ENCODE measurements at places on chromosomes 11 and 22. TPM values are rescaled to one million over a fixed set of nuclear protein-coding genes. Genes with fewer than 3 reads are reported as not detected.

PRRG4 gene
- total RNA-seq = 8.6 TPM

DNAJB13 gene
- total RNA-seq = not detected

FAM227A gene
- total RNA-seq = 1.5 TPM

CHST1 gene
- 0.58 TPM for total RNA-seq

SELENOH gene
- 68.3 TPM for total RNA-seq

SUSD2 gene
- 1.3 TPM for total RNA-seq

DNA sequence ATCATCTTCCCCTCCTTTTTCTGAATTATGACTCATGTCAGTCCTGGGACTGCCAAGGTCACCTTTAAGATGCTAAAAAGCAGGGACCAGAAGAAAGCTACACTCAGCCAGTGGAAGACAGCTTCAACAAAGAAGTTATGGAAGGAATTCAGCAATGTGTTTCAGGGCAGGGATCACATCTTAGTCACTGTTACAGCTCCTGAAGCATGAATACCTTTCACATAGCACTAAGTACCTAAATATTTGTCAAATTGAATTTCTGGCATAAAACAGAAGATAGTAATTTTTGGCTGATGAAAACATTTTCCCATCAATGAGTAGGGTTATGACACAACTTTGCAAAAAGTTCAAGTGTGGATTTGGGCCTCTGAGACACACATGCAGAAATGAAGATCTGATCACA lies 5.2 kb downstream of the DDB1 start:
- DNase-seq = no peak

DNA sequence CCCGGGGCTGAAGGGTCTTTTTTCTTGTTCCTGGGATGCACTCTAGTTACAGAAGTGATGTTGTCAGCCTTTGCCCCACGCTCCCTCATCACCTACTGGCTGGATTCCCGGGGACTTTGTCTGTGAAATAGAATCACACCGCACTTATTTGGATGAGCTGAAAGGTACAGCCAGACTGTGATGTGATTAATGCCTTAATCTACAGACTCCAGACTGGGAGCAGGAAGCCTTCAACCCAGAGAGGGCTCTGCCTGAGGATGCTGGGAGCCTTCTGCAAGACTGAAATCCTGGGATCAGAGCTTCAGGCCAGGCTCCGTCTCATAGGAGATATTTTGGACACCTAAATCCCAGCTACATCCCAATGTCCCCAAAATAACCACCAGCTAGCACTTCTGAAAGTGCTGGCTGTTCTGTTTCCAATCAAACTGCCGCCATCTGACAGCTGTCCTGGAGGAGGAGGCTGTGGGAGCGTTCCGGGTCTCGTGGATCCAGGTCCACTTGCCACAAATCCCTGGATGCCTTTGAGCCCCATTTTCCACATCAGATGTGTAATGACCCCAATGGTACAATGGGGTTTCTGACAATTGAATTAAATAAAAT lies 688.5 kb downstream of the TBC1D22A start:
- DNase-seq = no peak

DNA sequence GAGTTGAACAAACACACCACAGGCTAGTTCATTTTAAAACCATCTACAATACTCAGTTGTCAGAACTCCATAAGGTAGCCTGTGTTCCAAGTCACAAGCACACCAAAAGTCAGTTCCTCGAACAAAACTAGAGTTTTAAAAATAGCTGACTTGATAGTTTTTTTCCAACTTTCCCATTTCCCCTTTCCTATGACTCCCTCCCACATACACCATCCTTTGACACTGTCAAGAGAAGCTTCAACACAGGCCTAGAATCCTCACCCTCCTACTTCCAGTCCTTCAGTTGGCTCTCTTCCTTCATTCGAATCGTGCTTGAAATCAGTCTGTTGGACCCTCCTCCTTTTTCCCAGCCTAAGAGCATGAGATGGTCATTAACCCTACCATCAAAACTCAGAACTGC lies 105.7 kb upstream of the AKIP1 start:
- DNase-seq = no peak

DNA sequence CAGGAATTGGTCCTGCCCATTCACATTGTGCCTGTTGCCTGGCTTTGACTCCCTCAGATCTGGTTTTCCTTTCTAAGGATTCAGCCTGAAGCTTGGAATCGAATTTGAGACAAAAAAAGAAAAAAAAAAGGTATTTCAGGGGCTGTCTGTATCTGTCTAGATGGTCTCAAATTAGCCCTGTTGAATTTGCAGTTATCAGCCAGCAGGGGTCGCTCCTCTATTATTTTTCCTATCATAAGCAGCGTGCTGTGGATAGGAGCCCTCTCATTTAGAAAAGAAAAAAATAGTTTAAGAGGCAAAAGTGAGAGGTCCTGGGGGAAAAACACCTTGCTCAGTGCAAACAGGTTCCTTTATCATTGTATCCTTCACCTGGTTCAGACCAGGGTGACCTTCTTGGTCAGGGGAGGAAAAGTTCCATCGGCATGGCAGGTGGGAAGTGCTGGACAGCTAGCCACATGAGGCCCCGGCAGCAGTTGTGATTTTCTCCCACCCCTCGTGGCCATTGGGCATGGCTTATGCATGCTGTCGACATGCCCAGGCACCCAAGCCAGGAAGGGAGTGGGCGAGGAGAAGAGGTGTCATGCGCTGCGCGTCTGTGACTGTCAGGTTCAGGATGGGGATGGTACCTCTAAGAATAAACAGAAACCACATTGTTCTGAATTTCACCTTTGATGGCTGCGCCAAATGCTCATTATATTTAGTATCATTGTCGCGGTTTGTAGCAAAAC lies 13.1 kb downstream of the OR5AK2 start:
- no peak for DNase-seq

GRCh38 chr22:24525416-24526037 lies 29.4 kb downstream of the GUCD1 start:
- DNase-seq = peak; percentile 94

DNA sequence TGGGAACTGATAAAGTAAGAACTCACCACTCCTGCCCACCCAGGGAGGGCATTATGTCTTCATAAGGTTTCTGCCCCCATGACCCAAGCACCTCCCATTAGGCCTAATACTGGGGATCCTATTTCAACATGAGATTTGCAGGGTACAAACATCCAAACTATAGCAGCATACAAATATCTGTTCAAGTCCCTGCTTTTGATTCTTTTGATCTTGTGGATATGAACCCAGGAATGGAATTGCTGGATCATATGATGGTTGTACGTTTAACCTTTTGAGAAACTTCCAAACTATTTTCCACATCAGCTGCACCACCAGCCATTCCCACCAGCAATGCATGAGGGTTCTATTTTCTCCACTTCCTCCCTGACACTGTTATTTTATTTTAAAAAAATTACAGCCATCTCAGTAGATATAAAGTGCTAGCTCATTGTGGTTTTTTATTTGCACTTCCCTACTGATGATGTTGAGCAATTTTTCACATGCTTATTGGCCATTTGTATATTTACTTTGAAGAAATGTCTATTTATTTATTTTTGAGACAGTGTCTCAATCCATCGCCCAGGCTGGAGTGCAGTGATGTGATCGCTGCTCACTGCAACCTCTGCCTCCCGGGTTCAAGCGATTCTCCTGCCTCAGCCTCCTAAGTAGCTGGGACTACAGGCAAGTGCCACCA lies 7.1 kb upstream of the ATG16L2 start:
- DNase-seq = peak; percentile 26

DNA sequence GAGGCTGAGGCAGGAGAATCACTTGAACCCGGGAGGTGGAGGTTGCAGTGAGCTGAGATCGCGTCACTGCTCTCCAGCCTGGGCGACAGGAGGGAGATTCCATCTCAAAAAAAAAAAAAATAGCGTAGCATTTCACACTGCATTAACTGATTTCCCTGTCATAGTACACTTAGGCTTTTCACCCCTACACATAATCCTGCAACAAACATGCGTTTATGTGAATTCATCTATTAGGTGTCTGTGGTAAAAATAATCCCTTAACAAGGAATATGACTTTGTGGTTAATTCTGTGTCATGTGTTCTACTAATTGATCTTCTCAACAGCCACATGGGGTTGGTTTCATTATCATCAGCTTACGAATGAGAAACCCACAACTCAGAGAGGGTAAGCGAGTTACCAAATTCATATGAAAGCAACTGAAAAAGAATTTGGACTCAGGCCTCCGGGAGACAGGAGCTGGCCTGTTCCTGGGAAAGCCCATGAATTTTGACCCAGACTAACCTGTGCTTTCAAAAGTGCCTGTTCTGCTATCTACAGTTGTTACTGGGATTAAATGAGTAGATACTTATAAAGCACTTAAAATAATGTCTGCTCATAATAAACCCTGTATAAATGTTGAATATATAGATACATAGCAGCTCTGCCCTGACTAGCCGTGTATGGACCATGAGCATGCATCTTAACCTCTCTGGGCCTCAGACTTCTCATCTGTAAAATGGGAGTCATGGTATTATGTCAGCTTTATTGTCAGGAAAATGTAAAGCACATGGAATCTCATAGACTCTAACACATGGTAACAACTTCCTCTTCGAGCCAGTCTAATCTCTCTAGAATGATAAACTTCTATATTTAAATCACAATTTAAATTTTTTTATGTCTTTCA lies 36.6 kb downstream of the KCNJ1 start:
- DNase-seq = no peak

GRCh38 chr22:47139013-47139789 lies 376.8 kb downstream of the TBC1D22A start:
- no peak for DNase-seq

DNA sequence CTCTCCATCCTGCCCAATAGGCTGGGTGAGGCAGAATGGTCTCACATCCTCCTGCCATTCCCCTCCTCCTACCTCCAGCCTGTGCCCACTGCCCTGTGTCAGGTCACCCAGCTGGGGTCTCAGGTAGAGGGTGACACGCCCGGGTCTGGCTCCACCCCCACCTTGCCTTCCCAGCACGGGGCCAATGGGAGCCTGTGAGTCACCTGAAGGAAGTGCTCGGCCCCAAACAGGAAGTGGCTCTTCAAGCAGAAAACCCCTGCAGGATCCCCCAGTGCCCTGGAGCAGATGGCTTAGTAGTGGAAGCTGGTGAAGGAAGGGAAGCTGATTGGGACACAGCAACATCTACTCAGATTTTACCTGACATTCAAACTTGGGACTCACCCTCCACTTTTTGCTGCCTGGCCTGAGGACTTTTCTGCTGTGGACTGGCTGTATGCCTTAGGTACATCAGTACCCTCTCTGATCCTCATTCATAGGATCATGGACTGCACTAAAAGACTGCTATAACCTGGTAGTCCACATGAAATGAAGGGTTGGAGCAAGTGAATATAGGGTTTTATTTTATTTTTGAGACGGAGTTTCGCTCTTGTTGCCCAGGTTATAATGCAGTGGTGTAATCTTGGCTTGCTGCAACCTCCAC lies 33.4 kb downstream of the GDPD5 start:
- peak; percentile 65 for DNase-seq

DNA sequence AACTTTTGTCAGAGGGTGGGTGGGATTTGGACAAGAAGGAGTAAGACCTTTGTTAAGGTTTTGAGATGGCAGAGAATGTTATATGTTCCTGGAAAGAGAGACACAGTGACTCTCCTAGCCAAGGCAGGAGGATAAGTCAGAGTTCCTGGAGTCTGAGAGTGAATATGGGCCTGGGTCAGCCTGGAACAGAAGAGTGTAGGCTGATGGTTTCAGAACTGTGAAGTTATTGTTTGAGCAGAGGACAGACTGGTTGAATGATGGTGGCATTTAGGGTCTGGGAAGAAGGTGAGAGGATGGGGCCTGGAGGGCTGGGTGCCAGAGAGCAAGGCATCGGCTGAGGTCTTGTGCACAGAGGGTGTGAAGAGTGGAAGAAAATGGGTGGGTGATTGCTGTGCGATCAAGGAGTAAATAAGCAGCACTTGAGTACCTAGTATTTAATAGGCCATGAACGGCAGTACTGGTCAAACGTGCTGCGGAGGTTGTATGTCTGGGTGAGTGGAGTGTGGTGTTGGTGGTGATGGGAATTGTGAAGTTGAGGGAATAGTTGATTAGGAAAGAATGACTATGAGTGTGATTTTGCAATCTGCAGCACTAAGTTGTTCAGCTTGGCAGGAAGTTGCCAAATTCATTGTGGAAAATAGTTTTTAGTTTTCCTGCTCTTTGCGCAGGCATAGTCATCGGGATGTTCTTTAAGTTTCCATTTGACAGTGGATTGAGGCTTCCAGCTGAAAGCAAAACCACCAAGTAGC lies 1.8 kb downstream of the PANX1 start:
- no peak for DNase-seq

DNA sequence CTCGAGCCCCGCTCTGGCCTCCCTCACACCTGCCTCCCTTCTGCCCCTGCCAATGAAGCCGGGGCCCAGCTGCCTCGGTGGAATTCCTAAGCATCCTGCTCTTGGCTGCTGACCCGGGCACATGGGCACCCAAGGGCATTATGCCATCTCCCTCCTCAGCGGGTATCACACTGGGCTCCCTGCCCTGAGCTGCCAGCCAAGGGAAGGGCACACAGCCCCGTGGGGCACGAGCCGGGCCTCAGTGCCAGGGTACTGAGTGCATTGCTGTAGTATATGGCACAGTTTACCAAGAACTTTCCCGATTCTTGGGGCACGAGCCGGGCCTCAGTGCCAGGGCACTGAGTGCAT lies 43.8 kb upstream of the JAM3 start:
- DNase-seq = no peak

- no peak for DNase-seq
These were observed 554.7 kb downstream of the MIAT start for GRCh38 chr22:27212102-27212501.

DNA sequence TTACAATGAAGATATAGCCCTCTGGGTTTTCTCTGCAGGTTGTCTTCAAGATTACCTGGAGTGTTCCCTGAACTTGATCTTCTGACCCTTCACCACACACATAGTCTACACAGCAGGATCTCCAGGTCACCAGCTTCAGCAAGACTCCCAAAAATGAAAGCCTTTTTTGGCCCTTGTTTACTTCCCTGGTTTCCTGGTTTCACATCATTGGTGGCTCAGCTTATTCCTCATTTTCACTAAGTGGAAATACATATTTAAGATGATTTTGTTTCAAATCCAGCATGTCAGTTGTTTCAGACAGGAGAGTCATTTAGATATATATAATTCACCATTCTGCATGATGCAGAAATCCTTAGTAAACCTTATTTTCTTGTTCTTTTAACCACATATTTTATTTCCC lies 41.6 kb upstream of the MPEG1 start:
- DNase-seq = no peak

DNA sequence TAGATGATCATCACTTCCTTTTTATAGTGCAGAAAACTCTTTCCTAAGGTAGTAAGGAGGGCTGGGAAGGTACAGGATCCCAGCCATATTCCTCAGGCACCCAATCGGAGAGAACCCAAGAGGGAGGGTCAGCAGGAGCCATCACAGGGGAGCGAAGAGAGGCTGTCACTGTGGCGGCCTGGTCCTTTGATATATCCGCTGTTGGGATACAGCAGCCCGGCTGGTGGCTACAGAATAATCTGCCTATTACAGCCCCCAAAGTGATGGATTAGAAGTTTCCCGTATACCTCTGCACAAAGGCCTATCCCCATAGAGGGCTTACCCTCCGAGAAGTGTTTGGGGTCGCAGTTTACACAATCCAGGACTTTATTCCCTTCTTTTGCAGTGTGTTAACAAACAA lies 48.5 kb downstream of the OR4D9 start:
- DNase-seq = no peak

DNA sequence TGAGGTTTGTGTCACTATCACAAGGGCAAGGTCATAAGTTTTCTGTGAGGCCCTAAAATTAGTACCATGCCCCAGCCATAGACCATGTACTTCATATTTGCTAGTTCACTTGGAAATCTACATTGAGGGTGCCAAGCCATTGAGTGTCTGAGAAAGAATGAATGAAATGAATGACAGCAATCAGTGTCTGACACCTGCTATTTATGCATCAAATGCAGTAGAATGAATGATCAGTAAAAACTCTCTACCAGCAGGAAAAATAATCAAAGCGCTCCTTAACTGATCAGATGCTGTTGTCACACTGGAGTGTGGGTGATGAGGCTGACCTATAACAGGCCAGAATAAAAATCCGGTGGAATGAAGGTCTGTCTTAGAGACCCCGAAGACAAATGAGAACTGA lies 467.9 kb upstream of the B3GAT1 start:
- DNase-seq = no peak

Measured in mucosa of descending colon (tissue), 3 donors.